ENCODE measurements at places on chromosomes 6 and 20. TPM values are rescaled to one million over a fixed set of nuclear protein-coding genes. Genes with fewer than 3 reads are reported as not detected.

The HCRTR2 gene
- total RNA-seq = not detected

The C4B gene
- 3.5 TPM for total RNA-seq

The ID1 gene
- total RNA-seq = 0.53 TPM

The FOXA2 gene
- total RNA-seq = not detected

The MMP24 gene
- not detected for total RNA-seq

Measured in activated naive CD4-positive, alpha-beta T cell treated with anti-CD3 and anti-CD28 coated beads, Interleukin-2, amount 10 ng/mL, durations not matched to agents 5 hours and 36 hours (primary cell).